ENCODE measurements at places on chromosomes 7 and 10.

DNA sequence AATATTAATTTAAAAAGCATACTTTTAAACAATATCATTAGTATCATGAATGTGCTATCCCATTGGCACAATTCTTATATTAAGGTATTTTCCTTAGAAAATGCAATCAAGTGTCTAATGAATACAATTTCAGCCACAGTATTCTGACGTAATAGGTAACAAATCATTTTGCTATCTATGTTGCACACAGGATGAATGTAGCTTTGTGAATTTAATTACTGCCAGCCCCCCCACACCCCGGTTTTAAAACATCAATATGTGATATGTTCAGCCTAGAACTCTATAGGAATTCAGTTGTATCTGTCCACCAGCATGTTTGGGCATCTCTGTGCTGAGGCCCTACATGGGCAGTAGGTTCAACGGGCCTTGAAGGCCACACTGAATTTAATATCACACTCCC is 274.6 kb downstream of the PLXDC2 start:
- DNase-seq: no peak

- no peak for DNase-seq
Observed at GRCh38 chr7:6096581-6096980, 65.4 kb downstream of the ANKRD61 start.

GRCh38 chr7:28774261-28774988 is 183.7 kb downstream of the TRIL start:
- DNase-seq: no peak

GRCh38 chr7:69365651-69366192 is 232.6 kb upstream of the AUTS2 start:
- no peak for DNase-seq

- no peak for DNase-seq
Observed at GRCh38 chr10:11225935-11226334, 208.3 kb downstream of the CELF2 start.

GRCh38 chr10:72056113-72056512 is 32.2 kb downstream of the SPOCK2 start:
- no peak for DNase-seq

- DNase-seq: no peak
Observed at GRCh38 chr7:2416650-2417049, 13.2 kb downstream of the CHST12 start.

DNA sequence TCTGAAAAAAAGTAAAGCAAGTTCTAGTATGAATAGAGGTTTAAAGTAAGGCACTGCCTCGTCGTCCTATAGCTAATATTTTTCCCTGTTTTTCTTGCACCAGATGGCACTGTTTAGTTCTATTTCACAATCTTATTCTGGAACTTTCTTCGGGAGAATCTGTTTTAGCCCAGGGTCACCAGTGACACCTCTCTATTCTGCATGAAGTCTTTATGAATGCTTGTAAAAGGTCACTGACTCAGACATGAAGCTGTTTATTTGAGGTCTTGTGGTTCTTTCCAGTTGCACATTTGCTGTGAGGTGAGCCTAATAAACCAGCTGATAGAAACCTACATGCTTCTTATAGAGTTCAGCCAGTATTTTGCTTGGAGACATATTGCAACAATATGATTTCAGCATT is 444.3 kb downstream of the AUTS2 start:
- DNase-seq: no peak

- DNase-seq: no peak
Observed at GRCh38 chr7:20578257-20578771, 37.2 kb upstream of the ABCB5 start.

- no peak for DNase-seq
Observed at GRCh38 chr7:149615690-149616270, 118.2 kb upstream of the ZNF746 start.

Measured in NCI-H526 treated with DMSO at 0.1 percent for 48 hours (cell line).